SJCRH30 (cell line): ENCODE measurements at places on chromosomes 1 and 21. TPM values are rescaled to one million over a fixed set of nuclear protein-coding genes. Genes with fewer than 3 reads are reported as not detected.

IQGAP3 gene
- total RNA-seq, result 16.8 and 21.3 TPM in 2 replicates

LIN28A gene
- not detected in 2 replicates for total RNA-seq

FCAMR gene
- total RNA-seq, result not detected in 2 replicates

CYYR1 gene
- total RNA-seq, result 48.5 and 49.2 TPM in 2 replicates

ERG gene
- not detected in 2 replicates for total RNA-seq

CBR3 gene
- total RNA-seq, result 2.2 and 2.4 TPM in 2 replicates

PLOD1 gene
- 138 and 142 TPM in 2 replicates for total RNA-seq

BCAN gene
- total RNA-seq, result 0.05 TPM in 1 of 2 replicates, not detected in the other

VWA5B1 gene
- not detected in 2 replicates for total RNA-seq

TNFSF4 gene
- total RNA-seq, result 0.10 and 0.15 TPM in 2 replicates

FABP3 gene
- 3.6 and 6.1 TPM in 2 replicates for total RNA-seq

LRRC71 gene
- total RNA-seq, result not detected in 2 replicates

IFNLR1 gene
- total RNA-seq, result not detected in 2 replicates

KLHDC8A gene
- total RNA-seq, result not detected in 2 replicates

LCE1B gene
- not detected in 2 replicates for total RNA-seq

MCOLN3 gene
- total RNA-seq, result 4.7 and 6.2 TPM in 2 replicates

IFI44L gene
- 0.43 and 0.67 TPM in 2 replicates for total RNA-seq

ELF3 gene
- total RNA-seq, result 0.51 and 0.59 TPM in 2 replicates

ZNF593OS gene
- not detected in 2 replicates for total RNA-seq

HTR1D gene
- not detected in 2 replicates for total RNA-seq

CD1C gene
- not detected in 2 replicates for total RNA-seq

SLC25A34 gene
- total RNA-seq, result 2.8 and 3.5 TPM in 2 replicates

RHEX gene
- total RNA-seq, result not detected in 2 replicates
